Right renal cortex interstitium (tissue), 3 donors: ENCODE measurements at places on chromosomes 3 and 15.

DNA sequence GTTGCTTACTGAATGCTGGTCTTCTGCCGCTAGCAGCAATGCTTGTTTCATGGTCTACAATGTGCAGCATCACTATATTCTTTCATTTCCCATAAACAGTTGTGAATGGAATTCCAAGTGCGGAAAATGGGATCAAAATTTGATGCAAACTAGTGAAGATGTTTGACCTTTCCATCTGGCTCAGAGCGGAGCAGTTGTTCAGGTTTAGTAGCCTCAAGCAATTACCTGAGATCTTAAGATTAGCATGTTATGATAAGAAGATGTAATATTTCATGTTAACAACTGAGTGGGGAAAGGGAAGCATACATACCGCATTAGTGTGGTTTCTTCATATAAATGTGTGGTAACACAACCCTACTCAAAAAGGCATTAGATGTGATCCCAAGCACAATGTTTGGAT lies 221.1 kb upstream of the CFAP20DC start:
- DNase-seq: no peak

DNA sequence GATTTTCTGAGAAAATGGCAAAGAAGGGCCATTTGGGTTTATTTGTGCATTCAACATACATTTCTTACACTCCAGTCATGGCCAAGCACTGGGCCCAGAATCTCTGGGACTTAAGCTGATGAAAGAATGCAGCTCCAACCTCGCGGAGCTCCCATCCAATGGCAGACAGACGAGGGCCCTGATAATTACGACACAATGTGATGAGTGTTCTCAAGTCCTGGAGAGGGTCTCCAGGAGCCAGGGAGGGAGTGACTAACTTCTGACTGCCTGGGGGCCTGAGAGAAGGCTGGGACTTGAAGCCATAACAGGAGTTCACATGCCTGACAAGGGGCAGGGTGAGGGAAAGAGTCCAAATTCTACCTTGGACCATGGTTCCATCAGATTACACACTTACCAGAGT lies 42.6 kb upstream of the BNC1 start:
- no peak for DNase-seq

DNA sequence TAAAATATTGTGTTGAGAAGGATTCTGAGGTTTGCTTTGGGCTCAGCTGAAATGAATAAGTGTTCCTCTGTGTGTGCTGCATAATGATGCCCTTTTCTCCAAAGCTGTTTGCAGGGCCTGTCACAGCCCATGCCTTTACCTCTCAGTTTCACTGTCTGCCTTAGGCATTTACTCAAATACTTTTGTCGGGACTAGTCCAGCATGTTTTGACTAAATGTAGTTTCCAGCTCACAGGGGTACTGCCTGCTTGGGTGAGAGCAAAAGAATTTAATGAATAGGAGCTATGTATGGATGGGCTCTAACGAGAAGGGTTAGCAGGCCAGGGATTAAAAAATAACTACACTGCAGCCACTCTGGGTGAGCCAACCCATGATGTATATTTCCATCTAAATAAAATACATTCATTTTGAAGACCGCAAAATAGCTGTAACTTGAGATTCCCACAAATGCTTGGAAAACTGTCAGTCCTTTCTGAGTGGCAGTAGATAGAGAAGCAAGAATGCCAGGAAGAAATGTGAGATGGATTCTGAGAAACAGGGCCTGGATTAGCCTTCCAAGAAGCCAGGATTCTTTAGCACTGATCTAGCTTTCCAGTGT lies 549.2 kb upstream of the TBL1XR1 start:
- no peak for DNase-seq

- DNase-seq: no peak
Observed at GRCh38 chr3:107133891-107134290, 243.3 kb upstream of the CCDC54 start.

GRCh38 chr3:45434996-45435395 lies 46.6 kb downstream of the LARS2 start:
- DNase-seq: no peak

GRCh38 chr3:80533553-80533952 lies 765.8 kb upstream of the ROBO1 start:
- DNase-seq: no peak

DNA sequence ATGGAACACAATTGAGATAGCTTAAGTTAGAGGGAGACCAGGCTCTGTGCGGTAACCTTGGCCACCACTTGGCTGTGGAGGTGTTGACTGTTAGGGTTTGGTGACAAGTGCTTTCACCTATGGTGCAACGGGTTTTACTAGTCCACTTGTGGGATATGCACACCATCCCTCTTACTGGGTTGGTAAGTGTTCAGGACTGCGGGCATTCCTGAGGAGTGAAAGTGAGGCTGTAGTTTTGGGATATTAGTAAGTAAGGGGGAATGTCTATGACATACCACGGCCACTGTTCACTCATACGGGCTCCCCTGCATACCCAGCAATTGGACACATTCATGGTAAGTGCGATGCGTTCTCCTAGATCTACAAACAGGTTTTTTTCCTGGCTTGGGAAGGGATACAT lies 8.0 kb upstream of the RAD54L2 start:
- no peak for DNase-seq

DNA sequence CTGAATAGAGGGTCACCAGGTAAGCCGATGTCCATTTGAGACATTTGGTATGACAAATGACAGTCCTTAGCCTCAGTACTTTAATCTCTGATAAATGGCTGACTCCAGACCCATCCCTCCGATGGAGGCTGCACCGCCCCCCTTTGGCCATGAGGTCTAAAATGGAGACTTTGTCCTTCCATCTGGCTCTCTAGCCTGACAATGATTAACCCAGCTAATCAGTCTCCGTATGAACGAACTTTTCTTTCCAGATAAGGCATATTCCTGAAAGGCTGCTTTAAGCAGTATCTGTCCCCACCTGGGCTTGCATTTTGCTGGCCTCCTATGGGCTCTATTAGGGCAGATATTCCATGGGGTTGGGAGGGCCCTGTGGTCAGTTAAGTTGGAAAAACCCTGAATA lies 10.8 kb upstream of the MYZAP start:
- no peak for DNase-seq

DNA sequence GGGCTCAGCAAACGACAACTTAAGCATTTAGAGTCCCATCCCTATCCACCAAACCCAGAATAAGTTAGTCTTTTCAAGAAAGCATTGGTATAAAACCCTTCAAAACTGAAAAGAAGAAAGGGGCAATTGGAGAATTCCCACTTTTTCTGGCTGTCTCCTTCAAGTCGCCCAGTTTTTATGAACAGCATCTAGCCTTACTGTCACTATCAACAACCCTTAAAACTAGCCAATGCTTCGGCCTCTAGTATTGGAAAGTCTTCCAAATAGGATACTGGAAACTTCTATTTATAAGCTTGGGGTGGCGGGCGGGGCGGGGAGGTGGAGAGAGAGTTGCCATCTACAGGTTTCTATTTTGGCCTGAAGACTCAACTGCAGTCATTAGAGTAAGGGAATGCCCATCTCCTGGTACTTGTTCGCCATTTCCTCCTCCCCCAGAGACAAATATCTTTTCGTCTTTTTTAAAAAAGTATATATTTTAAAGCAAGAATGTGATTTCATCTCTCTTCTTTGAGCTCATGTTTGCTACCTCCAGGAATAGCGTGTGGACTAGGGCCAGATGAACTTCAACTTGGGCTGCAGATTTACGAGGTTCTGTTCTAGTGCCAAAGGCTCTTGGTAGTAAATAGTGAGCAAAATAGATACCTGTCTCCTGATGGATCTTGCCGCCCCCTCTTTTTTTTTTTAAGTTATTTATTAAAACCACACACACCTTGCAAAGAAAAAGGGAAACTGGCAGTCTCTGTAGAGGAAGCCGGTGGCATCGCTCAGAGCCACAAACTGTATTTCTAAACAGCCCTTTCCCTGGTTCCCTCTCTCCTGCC lies 2.7 kb downstream of the BCL6 start:
- no peak for DNase-seq

GRCh38 chr15:100339999-100340398 lies 1.8 kb downstream of the ADAMTS17 start:
- DNase-seq: no peak

DNA sequence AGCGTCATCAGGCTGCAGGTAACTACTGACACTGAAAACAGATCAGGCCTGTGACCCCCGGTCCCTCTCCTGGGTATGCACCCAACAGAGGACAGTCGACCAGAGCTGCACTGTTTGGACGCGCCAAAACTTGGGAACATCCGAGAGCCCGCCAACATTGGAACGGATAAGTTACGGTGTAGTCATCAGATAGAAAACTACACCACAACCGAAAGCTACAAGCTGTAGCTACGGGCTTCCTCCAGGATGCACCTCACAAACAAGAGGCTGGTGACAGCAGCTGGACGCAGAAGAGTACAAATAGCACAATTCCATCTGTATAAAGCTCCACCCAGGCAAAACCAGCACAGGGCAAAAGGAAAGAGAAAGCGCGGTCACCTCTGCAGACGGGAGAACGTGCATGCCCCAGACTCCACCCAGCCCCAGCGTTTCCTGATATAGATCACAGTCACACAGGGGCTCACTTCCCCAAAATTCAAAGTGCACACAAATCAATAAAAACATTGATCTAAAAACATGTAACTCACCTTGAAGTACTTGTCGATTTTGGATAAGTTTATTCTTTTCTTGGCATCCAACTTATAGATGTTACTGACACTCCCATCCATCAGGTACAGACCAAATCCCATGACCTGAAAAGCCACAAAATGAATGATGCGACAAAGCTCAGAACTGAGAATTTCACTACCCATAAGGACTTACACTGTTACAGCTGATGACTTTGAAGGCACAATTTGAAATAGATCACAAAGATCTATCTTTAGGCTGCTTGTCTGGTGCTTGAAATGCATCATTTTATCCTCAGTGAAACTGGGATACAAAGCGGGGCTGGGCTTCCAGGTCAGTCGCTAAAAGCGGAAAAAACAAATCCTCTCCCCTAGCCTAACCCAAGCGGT lies 43.3 kb downstream of the CYFIP1 start:
- DNase-seq: no peak

DNA sequence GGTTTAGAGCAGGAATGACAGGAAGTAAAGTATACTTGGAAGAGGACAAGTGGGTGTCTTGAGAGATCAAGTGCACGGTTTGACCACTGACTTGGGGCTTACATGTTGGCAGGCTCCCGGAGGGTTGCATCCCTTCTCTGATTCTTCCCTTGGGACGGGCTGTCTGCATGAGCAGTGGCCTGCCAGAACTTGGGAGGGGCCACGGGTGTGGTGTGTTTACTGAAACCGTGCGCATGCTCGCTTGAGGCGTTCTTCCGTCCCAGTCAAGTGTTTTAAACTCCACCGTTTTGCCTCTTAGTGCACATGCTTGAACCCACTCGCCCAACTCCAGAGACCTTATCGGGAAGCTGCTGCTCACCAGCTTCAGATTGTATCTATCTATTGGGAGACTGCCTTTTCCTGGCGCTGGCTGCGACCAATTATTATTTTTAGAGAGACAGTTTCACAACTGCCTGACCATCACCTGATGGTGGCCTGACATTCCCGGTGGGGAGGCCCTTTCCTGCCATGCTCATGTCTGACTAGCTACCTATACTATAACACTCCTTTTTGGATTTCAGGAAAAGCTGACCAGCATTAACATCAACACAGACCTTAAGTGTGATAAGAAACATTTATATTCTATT lies 14.9 kb upstream of the C3orf22 start:
- DNase-seq: no peak
